ENCODE measurements at places on chromosomes 5 and 9. TPM values are rescaled to one million over a fixed set of nuclear protein-coding genes. Genes with fewer than 3 reads are reported as not detected.

The SEC24A gene
- 29.3 TPM for total RNA-seq

The PCDHB12 gene
- total RNA-seq = not detected

The FAM153A gene
- total RNA-seq = 37.5 TPM

The PRSS3 gene
- total RNA-seq = not detected

The NINJ1 gene
- 36.9 TPM for total RNA-seq

The SMIM33 gene
- total RNA-seq = 2.3 TPM

The TSSK1B gene
- not detected for total RNA-seq

The CDH9 gene
- total RNA-seq = not detected

The PLEKHG4B gene
- total RNA-seq = not detected

The TAF1L gene
- total RNA-seq = 0.05 TPM

The SIMC1 gene
- total RNA-seq = 26.1 TPM

The ZNF483 gene
- total RNA-seq = 5.9 TPM

DNA sequence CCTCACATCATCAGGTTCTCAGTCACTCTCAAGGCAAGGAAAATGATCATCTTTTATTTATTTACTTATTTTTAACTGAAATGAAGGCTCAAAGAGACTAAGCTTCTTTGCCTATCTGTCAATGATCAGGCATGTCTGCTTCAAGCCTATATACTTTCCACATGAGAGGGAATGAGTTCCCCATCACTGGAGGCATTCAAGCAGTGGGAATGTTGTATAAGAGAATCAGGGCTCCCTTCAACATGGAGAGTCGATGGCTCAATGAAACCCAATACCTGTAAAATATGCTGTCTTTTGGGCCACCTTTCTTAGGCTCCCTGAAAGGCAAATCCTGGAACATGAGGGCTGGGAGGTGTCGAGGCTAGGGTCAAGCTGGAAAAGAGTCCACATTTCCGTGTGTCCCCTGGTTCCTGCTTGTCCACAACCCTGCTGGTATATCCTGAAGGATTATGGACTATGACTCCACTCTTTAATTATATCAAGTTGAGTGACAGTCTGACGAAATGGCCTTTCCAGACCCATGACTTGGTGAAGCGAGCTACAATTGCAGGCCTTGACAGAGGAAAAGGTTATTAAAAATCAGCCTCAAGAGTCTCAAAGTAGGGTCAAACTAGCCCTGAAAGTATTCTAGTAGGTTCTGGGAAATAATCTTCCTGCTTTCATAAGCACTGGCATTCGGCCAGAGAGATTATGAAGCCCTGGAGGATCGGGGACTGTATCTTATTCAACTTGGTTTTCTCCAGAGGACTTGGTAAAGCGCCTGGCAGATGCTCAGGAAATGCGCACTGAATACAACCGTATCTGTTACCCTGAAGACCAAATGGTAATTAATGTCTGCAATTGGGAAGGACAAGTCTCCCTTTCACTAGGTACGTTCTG, 145.9 kb upstream of the TBC1D2 start:
- DNase-seq = no peak

DNA sequence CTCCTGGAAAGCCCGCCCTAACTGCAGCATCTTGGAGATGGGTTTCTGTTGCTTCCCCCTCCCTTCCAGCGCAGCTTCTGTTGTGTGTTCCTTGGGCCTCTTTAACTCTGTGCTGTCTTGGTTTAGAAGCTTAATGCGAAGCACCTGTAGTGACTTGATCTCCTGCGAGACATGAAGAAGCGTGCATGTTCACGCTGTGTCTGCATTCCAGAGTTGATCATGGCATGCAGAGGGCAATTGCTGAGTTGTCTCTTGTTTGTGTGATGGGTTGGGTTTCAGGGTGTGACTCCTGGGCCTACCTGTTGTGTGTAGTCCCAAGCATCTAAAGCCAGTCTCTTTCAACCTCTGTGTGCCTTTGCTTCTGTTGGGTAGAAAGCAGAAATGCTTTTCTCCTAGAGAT, 155.6 kb downstream of the SMARCA2 start:
- no peak for DNase-seq

DNA sequence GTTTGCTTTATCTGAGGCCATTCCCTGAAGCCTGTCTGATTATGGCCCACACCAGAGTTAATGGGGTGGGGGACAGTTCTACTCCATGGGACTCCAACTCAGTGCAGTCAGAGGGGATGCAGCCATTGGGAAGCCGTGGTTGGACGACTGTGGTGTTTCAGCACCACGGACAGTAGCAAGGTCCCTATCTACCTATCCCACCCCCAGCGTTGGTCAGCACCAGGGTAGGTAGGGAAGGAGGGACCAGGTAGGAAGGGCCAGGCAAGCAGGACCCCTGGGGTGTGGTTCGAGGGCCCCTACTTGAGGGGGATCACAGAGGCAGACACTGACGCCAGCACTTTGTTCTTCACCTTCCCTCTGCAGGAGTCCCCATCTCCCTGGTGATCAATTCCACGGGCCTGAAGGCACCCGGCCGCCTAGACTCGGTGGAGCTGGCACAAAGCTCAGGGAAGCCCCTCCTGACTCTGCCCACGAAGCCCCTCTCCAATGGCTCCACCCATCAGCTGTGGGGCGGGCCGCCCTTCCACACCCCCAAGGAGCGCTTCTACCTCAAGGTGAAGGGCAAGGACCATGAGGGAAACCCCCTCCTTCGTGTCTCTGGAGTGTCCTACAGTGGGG, 33.2 kb downstream of the HMCN2 start:
- no peak for DNase-seq

DNA sequence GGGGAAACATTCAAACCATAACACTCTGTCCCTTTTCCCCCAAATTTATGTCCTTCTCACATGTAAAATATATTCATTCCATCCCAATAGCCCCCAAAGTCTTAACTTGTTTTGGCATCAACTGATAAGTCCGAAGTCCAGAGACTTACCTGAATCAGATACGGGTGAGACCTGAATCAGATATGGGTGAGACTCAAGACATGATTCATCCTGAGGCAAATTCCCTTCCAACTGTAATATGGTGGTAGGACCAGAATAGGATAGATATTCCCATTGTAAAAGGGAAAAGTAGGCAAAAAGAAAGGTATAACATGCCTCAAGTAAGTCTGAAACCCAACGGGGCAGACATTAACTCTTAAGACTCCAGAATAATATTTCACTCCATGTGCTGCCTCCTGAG, 115.6 kb upstream of the CKMT2 start:
- DNase-seq = no peak

DNA sequence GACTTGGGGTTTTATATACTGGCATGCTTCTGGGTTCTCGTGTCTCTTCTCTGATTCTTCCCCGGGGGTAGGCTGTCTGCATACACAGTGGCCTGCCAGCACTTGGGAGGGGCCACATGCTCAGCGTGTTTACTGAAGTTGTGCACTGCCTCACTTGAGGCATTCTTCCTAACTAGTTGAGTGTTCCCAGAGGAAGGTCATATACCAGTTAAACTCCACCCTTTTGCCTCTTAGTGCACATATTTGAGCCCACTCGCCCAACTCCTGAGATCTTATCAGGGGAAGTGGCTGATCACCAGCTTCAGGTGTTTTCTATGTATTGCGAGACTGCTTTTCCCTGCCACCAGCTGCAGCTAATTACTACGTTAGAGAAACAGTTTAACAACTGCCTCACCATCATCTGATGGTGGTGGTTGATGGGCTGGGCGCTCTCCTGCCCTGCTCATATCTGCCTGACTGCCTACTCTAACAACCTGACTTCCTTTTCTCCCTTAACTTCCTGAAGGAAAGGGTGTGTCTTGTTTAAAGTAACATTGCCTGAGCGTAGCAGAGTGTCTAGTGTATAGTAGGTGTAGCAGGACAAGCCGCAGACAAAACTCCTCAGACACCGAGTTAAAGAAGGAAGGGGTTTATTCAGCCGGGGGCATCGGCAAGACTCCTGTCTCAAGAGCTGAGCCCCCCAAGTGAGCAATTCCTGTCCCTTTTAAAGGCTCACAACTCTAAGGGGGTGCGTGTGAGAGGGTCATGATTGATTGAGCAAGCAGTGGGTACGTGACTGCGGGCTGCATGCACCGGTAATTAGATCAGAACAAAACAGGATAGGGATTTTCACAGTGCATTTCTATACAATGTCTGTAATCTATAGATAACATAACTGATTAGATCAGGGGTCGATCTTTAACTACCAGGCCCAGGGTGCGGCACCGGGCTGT, 60.1 kb upstream of the CLINT1 start:
- peak; percentile 30 for DNase-seq

- no peak for DNase-seq
These were observed 141.9 kb downstream of the SSBP2 start for GRCh38 chr5:81608976-81609375.

DNA sequence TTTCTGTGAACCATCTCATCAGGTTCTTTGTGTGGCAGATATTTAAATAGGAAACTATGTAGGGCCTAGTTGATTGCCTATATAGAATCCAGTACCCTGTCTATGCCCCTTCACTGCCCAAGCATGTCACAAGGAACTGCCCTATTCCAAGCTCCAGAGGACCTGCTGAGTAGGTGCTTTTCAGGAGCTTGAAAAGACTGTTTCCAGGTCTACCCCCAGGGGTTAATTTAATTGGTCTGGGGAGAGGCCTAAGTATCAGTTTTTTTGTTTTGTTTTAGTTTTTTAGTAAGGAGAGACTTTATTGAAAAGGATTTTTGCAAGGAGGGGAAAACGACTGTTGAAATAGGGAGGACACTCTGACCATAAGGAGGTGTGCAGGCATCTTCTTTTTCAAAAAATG, 43.3 kb downstream of the EXOSC2 start:
- no peak for DNase-seq

DNA sequence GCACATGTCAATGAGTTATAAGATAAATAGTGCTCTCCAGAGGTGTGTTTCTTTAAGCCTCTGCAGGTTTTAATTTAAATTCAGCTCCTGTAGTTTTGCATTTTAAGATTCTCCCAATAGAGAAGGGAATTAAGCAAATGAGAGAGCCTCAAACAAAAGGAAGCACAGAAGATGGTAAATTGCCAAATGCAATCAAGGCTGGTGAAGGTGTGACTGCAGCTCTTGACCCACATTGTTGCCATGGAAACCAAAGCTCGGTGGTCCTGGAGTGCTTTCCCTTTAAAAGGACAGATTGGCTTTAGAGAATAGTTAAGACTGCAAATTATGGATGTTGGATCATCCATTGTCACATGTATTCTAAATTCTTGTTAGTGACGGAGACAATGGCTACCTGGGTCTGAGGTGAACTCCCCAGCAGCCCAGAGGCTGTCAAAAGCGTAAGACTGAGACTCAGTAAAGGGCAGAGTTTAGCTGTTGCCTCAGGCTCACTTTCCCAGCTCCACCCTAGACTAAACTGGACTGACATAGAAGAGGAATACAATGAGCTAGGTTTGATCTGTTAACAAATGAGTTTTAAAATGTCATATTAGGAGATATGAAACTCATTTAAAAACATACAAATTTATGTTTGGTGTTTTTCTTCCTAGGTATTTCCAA, 12.3 kb downstream of the GAPT start:
- no peak for DNase-seq

GRCh38 chr5:455806-456205, 12.8 kb downstream of the EXOC3 start:
- DNase-seq = no peak

GRCh38 chr9:37955781-37956422, 52.0 kb upstream of the SLC25A51 start:
- no peak for DNase-seq

GRCh38 chr9:14806941-14807520, 84.5 kb upstream of the CER1 start:
- DNase-seq = no peak

DNA sequence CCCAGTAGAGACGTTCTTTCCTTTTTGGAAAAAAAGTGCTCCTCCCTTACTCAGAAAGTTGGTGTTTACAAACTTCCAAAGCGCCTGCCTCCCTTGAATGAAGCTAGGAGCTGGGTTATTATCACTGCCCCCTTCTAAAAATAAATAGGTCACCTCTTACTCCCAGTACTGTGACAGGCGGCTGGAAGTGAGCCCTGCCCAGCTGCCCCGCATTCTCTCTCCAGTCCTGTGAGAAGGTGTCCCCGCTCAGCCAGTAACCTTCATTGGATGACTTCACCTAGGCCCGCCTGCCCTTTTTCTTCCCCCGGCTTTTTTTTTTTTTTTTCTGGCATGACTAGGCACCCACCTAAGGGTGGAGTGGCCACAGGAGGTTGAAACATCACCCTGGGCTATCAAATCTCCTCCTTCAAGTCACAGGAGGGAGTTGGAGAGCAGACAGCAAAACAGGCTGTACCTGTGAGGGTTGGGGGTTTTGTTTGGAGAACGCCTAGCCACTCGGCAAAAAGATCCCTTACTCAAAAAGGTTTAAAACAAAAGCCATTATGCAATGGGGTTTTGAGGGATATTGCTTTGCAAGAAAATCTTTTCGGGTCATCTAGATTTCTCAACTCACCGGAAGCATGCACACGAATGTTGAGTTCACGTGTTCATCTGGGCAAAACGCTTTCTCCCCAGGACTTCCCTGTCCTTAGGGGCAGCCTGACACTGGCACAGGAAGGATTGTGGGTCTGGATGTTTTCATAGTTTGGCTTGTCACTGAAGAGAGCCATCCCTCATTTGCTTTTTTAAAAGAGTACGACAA, 43.3 kb upstream of the ZNF622 start:
- no peak for DNase-seq

DNA sequence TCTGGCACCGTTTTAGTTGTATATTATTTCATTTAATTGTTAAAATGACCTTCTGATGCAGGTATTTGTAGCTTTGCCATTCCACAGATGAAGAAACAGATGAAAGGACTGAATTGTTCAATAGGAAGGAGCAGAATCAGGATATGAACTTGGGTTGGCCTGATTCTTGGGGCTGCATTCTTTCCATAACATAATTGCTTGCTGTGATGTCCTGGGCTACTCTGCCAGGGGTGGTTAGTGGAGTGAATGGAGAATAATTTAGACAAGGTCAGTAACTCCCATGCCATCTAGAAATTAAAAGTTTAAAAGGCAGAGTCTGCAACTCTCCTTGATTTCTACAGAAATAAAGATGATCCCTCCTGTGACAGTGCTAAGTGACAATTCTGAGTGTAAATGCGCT, 15.9 kb downstream of the TLR4 start:
- DNase-seq = no peak

GRCh38 chr9:81083854-81084512, 605.4 kb downstream of the TLE1 start:
- DNase-seq = no peak

DNA sequence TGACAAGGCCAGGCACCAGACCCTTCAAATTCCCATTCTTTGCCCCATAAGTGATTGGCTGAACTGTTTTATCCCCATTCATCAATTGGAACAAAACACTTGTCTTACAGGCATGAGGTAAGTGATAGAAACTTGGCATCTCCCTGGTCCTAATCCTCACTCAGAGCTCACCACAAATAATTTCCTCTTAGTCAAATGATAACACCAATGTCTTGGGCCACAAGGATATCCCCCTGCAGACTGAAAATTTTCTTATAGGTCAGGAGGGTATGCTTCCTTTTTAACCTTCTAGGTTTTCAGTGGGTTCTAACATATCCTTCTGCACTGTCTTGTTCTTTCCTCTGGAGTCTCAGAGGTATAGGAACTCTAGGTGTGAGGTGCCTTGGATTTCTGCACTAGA, 14.5 kb downstream of the TNFSF15 start:
- DNase-seq = no peak

- no peak for DNase-seq
These were observed 7.4 kb upstream of the GNPDA1 start for GRCh38 chr5:142020122-142020659.

Measured in activated CD4-positive, alpha-beta memory T cell treated with anti-CD3 and anti-CD28 coated beads, Interleukin-2, amount 10 ng/mL, durations not matched to agents 7 days and 5 days (primary cell).